ENCODE measurements at places on chromosomes 1 and 21. TPM values are rescaled to one million over a fixed set of nuclear protein-coding genes. Genes with fewer than 3 reads are reported as not detected.

ALG14 gene
- total RNA-seq = 4.4 TPM

KRTAP11-1 gene
- total RNA-seq = not detected

LHX8 gene
- total RNA-seq = 1.6 TPM

S100A7 gene
- total RNA-seq = not detected

GLMN gene
- total RNA-seq = 31.0 TPM

ITGB2 gene
- total RNA-seq = 20.8 TPM

DNA sequence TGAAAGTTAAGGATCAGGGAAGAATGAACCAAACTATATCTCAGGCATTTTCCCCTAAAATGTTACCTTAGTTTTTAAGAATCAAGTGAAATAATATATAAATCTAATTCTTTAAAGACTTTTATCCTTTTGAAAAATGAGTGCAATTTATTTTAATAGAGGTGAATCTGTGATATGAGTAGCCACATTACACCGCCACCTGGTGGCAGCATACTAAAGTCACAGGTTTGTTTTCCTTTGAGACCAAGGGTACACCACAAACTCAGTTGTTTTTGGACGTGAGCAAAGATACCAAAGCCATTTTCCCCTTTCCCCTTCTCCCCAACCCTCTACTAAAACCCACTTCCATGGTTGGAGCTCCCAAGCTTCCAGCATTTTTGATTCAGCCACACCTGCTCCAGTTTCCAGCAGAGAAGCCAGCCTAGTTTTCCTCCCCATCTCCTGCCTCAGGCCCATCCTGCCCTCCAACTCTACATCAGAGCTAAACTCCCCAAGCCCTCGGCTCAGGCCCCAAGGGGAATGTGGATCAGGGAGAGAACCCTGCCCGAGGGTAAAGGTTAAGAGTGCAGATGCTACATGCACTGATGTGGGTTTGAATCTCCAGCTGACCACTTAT lies 22.9 kb upstream of the LDLRAP1 start:
- DNase-seq = no peak

DNA sequence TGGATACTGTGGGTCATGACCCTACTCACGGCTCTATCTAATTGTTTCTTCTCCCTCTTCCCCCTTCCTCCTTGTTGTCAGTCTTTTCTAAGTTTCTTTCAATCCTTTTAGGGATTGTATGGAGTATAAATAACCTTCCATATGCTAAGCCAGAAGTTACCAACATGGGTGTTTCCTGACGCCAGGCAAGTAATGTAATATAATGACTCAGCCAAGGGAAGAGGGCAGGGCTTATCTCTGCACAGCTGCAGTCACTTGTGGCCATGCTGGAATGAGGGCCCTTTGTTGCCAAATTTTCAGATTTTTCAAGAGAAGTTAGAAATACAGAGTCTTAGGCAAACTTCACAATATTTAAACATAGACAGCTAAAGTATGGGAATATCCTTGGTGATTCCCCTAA lies 194.6 kb downstream of the ST6GALNAC3 start:
- DNase-seq = no peak

DNA sequence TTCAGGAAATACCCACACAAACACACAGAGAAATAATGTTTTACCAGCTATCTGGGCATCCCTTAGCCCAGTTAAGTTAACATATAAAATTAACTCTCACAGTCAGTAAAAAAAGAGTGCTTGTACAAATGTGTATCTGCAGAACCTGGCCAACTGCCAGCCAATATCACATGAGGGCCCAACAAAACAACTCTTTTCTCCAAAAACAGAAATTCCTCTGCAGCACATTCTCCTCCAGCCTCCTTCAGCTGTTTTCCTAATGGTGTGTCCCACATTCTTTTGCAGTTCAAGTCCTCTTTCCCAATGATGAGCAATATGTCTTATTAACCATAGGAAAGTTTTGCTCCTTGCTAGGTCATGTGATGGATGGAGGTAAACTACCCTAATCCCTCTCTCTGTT lies 75.5 kb downstream of the LRRC7 start:
- DNase-seq = no peak

GRCh38 chr1:7705048-7705907 lies 65.8 kb upstream of the VAMP3 start:
- DNase-seq = no peak

DNA sequence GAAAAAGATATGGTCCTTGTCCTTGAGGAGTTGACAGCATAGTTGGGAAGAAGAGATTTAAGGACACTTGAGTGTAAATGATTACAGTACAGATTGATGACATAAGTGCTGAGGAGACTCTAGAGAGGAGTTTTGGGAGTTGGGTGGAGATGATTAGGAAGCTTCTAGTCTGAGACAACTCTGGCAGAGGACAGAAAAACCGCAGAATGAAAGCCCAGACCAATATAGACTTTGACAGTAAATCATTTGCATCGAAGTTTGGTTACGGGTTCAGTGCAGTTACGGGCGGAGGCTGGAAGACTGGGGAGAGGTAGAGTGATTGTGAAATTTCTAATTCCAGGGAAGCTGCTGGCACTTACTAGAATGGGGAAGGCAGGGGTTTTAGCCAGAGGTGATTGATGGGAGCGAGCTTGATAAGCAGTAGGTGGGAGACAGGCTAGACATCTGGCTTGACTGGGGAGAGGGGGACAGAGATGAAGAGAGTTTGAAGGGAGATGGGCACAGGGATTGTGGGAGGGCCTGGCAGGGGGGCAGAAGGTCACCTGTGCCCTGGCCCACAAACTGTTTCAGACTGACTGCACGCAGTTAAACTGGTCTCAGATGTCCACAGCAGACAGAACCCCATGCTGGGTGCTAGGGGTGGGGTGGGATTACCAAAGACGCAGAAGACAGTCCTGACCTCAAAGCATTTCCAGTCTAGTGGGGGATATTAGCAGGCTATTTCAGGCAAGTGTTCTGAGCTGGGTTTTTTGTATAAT lies 20.1 kb downstream of the SH2D2A start:
- DNase-seq = no peak

DNA sequence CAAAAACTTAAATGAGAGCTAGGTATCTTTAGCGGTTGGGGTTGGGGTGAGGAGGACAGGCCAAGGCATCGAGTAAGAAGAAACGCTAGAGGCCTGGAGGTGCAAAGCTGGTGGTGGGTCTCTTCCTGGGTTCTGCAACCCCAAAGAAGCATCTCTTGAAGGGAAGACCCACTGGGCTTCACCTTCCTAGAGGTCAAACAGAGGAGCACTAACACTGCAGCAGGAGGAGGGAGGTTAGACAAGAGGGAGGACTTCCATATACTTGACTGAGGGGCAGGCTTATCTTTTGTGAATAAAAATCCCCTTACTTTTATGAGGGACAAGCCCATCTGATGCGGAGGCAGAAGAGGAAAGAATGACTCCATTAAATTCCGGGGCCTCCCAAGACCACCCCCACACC lies 2.5 kb downstream of the MEX3A start:
- DNase-seq = no peak

DNA sequence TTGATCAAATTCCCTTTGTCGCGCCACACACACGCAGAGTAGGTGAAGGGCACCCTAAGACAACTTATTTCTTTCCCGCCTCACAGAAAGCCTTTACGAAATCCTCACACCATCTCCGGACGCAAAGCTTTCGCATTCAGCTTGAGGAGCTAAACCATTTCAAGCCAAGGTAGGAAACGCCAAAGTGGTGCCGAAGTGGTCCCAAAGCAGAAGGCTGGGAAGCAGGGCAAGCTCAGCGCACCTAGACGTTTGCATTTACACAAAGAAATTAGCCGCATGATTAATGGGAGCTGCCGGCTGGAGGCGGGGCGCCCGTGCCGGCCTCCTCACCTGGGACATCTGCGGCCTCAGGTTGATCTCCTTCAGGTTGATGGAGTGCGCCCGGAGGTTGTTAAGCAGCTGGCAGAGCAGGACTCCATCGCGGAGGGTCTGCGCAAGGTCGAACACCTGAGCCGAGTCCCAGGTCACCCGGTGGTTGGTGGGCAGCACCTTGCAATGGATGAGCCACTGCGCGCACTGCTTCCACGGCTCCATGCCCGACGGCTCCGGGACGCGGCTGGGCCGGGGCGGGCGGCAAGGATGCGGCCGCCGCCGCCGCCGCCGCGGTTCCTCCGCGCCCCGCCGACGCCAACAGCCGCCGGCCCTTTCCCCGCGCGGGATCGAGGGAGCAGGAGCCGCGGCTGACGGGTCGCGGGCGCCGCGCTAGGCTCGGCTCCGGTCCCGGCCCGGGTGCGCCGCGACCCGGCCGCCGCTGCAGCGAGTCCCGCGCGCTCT lies 457 bp downstream of the VAV3 start:
- DNase-seq = no peak

DNA sequence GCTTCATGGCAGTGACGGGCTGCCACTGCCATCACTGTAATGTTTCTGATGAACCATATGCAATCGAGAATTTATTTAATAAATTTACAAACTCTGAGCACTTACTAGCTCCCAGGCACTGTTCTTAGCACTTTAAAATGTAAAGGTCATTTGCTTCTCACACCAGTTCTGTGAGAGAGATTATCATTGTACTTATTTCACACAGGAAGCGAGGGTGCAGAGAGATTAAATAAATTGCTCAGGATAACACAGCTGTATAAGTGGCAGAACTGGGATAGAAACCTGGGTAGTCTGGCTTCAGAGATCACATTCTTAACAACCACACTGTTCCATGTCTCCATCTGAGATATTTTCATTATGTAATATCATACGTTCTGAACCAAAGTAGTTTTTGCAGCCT lies 119.9 kb downstream of the MAST2 start:
- no peak for DNase-seq

DNA sequence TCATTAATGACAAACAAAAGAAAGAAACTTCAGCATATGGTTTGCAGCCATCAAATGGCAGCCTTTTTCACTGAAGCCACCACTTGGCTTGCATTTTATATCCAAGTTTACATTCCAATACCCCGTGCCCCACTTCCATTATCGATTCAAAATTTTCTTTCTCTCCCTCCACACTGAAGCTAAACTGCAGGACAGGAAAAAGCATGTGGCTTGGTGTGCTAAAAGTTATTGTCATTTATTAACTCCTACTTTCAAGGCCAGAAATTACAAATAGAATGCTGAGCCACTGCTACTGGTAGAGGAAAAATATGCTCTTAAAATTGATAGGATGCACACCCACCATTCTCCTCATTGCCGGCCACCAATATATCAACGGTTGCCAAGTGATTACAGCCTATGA lies 351.6 kb upstream of the DUSP10 start:
- DNase-seq = no peak

GRCh38 chr1:112800289-112800688 lies 85.2 kb upstream of the PPM1J start:
- no peak for DNase-seq

DNA sequence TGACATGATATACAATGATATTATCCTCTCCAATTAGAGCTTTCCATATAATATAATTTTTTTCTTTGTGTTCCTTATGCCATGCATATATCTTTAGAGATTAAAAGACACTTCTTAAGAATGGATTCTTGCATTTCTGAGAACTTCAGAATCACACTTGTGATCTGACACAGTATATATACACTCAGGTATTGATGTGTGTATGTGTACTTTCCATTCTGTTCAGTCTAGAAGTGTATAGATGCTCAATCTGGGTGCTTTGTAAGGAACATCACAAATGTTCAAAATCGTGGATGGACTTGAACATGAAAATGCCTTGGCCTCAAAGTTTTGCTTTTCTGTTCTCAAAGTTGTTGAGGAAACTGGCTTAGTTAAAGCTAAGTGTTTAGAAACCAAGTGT lies 102.7 kb downstream of the FGGY start:
- DNase-seq = no peak

DNA sequence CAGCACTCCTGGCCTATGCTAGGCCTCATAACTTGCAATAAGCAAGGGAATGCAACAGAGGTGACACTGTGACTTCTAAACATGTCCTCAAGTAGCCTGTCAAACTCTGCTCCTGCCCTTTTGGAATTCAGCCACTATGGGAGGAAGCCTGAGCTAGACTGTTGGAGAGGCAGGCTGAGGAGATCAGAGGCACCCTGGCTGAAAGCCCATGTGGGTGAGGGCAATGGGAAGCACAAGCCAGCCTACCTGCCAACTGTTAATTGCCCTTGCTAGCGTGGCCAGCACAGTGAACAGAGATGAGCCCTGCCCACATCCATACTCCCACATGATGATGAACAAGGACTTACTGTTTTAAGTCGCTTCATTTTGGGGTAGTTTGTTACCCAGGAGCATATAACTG lies 17.7 kb downstream of the GNB1 start:
- no peak for DNase-seq

DNA sequence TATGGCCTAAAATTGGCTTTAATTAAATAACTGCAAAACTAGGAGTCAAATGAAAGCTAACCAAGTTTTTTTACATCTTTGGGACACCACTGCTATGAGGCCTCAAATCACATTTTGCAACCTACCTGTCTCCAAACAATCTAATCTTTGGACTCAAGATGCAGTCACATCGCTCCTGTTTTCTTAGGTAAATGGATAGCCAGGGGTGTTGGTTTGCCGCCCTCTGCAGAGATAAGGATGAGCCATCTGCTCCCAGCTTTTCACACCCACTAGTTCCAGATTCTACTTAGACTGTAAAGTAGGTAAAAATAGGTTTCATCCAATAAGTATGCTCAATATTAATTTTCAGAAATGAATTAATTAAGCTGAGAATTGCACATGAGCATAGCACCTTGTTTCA lies 456.5 kb downstream of the KIF26B start:
- no peak for DNase-seq

DNA sequence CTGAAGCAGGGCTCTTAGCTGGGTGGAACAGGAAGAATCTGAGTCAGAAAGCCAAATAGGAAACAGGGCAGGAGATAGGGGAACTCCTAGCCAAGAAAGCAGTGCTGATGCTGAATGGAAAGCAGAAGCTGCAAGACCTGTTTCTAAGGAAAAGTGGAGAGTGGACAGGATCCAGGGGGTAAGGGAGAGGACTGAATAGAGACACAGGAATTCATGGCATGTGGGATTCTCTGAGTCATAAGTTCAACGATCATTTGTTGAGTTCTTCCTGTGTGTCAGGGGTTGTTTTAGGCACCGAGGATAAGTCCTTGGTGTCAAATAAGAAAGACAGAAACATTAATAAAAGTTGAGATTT lies 153.8 kb upstream of the FGGY start:
- DNase-seq = no peak

All from urinary bladder (tissue), 4 donors.